ENCODE measurements at places on chromosomes 7 and 10.

- no peak for DNase-seq
Observed at GRCh38 chr7:35365523-35365922, 111.6 kb upstream of the TBX20 start.

DNA sequence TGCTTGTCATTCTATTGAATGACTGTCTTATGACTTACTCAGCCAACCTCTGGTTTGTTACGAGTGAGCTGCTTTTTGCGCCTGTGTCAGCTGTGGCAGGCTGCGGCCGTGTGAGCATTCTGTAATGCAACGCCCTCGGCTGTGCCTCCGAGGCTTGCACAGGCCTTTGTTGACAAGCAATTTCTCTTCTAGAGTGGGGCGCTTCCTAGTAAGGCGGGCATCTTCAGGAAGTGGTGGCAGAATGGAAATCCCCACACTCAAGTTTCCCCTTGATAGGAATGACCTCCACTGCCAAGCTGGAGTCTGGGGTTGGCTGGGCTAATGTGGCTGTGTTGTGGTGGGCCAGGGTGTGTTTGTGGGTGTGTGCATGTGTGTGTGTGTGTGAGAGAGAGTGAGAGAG, 20.2 kb upstream of the TMEM178B start:
- no peak for DNase-seq

- DNase-seq = no peak
Observed at GRCh38 chr7:157962458-157963306, 624.9 kb downstream of the PTPRN2 start.

DNA sequence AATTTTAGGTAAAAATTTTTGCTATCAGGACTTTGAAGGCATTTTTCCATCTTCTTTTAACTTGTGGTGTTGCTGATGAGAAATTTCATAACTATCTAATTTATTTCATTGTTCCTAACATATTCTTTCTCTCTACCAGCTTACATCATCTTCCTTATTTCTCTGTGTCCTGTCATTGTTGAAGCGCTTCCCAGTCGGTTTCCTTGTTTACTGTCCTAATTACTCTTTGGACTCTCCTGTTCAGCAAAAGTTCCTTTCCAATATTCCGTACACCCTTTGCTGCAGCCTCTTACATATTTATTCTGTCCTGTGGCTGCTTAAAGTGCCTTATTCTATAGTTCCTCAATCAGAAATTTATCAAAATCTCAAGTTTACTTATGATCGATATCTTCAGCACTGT, 609.0 kb upstream of the FZD8 start:
- no peak for DNase-seq

GRCh38 chr10:104434601-104435000, 81.0 kb downstream of the CFAP58 start:
- no peak for DNase-seq

GRCh38 chr10:87880336-87880735, 16.9 kb downstream of the PTEN start:
- DNase-seq = no peak

DNA sequence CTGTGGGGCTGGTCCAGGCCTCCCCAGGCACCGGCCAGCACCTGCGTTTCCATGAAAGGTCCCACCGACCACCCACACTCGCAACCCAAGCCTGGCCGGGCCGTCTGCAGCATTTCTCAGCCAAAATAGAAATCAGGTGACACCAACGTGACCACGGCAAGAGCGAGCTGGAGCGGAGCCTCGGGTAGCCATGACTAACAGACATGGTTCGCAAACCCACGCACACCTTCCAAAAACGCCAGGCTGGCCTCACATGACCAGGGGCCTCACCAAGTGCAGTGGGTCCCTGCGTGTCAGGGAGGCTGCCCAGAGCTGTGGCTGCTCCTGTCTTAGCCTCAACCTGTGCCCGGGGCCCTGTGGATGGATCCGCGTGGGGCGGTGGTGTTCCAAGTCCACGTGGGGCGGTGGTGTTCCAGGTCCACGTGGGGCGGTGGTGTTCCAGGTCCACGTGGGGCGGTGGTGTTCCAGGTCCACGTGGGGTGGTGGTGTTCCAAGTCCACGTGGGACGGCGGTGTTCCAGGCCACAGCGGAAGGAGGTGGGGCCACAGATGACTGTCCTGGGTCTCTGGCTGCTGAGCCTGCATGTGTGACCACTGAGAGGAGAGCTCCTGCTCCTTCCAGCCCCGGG, 64.4 kb upstream of the ADGRA1 start:
- DNase-seq = no peak

DNA sequence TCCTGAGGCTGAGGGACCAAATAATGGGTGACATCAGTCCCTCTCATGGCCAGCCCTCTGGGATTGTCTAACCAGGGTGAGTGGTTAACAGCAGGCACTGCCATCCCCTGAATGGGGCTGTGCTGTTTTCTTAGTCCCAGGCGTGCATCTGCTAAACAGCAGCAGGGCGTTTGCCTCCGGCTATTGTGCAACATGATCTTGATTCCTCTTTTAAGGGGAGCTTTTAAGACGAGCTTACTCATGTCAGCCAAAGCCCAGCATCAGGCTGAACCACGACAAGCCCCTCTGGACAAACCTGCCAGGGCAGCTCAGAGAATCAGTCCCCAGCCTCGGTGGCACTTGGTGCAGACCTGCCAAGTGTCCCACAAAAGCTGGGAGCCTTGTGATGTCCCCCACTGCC, 16.2 kb upstream of the IGFBP3 start:
- no peak for DNase-seq

Data from WERI-Rb-1 (cell line).